COLO829 (cell line): ENCODE measurements at places on chromosomes 4 and X.

DNA sequence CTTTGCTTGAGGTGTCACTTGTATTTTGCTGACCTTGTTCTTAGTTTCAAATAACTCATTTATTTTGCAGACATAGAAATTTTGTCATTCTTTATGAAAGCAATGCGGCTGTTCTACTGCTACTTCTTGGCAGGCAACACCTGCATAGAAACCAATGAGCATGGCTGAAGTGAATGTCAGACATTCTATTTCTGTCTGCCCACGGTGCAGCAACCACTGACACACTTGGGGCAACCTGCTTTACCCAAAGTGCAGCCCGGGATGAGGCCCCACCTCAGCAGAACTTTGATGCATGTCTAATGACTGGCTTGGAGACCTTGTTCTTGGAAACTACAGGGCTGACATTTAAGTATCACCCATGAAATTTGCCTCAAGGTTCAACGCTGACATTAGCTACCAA, 93.6 kb downstream of the RBM47 start:
- DNase-seq: no peak

DNA sequence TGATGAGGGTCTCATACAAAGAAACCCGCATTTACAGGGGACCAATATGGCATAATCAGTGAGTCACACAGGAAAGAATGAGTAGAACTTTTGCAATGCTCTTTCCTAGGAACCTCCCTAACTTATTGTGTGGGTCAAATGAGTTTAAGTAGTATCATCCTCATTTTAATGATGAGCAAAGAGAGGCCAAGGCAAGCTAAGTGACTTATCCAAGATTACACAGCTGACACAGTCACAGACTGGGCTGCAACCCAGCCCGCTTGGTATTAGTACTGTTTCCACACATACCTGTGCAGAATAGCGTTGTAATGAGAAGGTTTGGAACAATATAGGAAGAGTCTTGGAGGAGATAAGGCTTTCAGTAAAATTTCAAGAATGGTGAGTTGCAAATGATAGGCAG, 91.0 kb upstream of the PPP1R2C start:
- DNase-seq: no peak

GRCh38 chr4:183430317-183430993, 14.0 kb upstream of the CDKN2AIP start:
- DNase-seq: no peak

GRCh38 chrX:133881007-133881406, 104.4 kb downstream of the GPC3 start:
- no peak for DNase-seq

DNA sequence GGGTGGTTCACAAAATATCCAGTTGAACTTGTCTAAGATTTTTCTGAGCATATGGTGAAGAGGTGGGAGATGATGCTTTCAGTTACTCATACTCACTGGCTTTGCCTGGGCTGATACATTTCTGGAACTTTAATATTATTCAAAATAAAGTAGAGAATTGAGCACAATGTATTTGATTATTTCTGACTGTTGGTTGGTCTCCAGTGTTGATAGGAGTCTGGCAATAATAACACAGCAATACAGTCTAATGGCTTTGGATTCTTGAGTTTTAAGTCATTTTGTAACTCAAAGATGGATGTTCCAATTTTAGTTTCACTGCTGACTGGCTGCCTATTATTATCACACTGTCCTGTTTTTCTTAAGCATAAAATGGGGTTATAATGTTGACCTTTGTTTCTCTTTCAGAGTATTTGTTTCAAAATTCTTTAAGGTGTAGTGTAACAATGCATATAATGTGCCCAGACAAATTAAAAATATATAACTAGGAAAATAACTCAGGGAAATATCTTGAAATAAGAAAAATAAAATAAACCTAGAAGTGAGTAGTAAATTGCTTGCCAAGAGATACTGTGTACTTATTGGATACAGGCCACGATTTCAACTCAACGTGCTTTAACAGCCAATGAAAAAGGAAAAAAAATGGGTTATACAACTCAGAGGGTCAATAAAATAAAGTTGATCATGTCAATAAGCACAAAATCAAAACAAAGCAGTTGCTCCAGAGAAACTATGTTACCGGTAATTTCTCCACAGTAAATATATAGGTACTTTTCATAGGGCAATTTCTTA, 99.0 kb downstream of the ARSJ start:
- no peak for DNase-seq
